Endodermal cell (in vitro differentiated cells): ENCODE measurements at places on chromosomes 6 and 20.

DNA sequence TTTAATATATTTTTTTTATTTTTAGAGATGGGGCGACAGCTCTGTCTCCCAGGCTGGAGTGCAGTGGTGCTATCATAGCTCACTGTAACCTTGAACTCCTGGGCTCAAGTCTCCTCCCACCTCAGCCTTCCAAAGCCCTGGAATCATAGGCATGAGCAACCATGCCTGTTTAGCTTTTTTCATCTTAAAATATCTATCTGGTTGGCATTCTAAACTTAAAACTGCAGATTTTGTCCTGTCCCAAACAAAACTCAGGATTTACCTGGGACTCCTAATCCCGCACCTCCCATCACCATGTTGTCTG is 124.7 kb downstream of the SULF2 start:
- DNase-seq: peak; percentile 7

GRCh38 chr6:26126394-26127235 is 39.4 kb downstream of the HFE start:
- peak; percentile 64 for DNase-seq

DNA sequence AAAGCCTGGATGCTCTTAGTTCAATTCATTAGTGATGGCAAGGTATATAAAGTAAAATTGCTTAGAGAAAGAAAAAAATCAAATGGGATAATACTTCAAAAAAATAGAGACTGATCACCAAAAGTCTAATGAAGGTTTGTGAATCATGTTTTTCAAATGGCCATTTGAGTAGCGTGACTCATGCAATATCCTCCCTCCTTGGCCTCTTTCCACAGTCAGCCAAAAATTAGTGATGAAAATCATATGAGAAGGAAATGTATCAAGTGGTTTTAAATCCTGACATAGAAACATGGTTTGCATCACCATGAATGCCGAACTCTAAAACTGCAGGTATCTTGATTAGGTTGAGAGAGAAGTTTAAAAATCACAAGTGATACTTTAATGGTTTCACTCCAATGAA is 1.2 kb upstream of the COL19A1 start:
- no peak for DNase-seq

- DNase-seq: peak; percentile 83
Measured at GRCh38 chr6:108966855-108967755, 118.9 kb downstream of the ARMC2 start.

- DNase-seq: no peak
Measured at GRCh38 chr6:32298632-32299336, 72.9 kb downstream of the TSBP1 start.

GRCh38 chr6:148747145-148747470 is 278 bp downstream of the UST start:
- no peak for DNase-seq

- no peak for DNase-seq
Measured at GRCh38 chr6:82904860-82905259, 160.8 kb downstream of the UBE3D start.

- no peak for DNase-seq
Measured at GRCh38 chr6:40505191-40505810, 81.9 kb downstream of the LRFN2 start.

- DNase-seq: no peak
Measured at GRCh38 chr6:298233-299103, 6.2 kb downstream of the DUSP22 start.

DNA sequence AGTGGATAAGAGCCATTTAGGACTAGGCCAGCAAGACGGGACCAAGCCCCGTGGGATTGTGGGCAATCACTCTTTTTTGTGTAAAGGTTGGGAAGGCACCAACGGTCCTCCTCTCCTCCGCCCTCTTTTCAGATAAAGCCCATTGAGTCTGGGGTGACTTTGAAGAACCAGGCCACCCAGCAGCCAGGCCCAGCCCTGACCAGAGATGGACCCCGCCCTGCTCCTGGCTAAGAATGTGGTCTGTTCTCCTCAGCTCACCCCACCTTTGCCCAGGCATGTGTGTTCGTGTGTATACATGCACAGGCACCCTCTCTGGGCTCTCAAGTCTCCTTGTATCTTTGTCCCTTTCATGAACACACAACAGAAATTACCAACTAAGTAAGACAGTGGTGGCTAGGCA is 9.1 kb downstream of the SDC4 start:
- no peak for DNase-seq

DNA sequence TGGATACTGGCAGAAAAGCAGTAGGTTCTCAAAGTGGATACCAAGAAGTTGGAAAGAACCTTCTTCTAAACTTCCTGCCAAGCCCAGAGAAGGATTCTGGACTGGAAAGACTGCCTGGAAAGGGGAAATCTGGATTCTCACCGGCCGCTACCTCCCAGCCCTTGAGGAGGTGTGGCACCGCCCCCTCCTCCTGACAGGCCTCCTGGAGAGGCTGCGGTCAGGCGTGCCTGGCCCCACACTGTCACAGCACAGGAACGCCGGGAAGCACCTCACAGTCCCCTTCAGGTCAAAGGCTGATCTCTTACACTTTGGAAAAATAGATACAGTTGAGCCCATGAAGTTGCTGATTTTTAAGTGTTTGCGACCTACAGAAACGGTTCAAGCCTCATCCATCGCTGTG is 16.3 kb upstream of the PDE10A start:
- peak; percentile 77 for DNase-seq

DNA sequence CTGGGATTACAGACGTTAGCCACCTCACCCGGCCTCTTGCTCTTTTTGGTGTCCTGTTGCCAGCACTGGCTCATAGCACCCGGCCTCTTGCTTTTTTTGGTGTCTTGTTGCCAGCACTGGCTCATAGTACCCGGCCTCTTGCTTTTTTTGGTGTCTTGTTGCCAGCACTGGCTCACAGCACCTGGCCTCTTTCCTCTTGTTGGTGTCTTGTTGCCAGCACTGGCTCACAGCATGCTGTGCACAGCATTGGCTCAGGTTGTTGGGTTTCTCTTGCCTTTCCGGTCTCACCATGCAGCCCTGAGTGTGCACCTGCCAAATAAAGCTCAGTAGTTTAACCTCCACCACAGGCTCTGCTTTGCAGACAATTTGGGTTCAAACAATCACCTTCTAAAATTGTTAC is 208.2 kb downstream of the THBS2 start:
- DNase-seq: no peak

DNA sequence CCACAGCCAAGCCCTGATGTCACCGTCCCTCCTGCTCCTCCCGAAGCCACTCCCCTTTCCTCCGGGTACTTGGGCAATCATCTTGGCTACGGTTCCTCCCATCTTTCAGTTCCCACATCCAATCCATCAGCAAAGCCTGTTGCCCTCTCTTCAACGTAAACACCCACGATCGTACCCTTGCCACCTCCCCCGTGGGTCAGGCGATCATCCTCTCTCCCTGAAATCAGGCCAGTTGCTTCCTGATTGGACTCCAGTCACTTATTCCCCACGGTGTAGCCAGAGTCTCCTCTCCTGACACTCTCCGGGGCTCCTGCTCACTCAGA is 44.5 kb downstream of the SULF2 start:
- no peak for DNase-seq

GRCh38 chr6:156597095-156597494 is 180.1 kb upstream of the ARID1B start:
- DNase-seq: no peak

DNA sequence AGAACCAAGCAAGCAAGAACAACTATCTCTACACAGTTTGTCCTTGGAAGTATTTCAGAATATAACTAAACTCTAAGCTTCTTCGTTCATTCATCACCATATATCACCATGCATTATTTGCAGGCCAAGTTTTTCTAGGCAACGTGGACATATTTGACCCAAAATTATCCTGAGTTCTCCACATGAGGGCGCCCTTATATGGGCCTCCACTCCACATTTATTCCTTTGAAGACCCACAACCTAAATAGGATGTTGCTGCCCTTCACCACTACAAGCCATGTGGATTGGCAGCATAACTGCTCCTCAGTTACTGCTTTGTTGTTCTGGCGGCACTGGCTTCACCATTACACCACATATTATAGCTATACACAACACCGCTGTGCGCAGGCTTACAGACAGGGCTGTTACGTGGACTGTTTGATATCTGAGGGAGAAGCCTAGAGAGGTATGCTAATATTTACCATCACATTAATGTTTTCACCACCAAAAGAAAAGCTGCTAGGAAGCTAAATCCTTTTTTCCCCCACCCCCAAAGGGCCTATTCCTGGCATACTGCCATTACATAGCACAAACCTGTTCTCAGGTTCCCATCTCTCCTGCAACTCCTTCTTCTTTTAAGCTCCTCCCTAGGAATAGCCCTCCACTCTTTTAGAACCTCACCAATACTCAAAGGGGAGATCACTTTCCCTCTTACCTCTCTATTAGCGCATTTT is 411.7 kb downstream of the C6orf118 start:
- peak; percentile 59 for DNase-seq

- no peak for DNase-seq
Measured at GRCh38 chr20:8368670-8369069, 236.6 kb downstream of the PLCB1 start.

- DNase-seq: peak; percentile 88
Measured at GRCh38 chr20:62320581-62321354, 18.0 kb downstream of the ADRM1 start.

DNA sequence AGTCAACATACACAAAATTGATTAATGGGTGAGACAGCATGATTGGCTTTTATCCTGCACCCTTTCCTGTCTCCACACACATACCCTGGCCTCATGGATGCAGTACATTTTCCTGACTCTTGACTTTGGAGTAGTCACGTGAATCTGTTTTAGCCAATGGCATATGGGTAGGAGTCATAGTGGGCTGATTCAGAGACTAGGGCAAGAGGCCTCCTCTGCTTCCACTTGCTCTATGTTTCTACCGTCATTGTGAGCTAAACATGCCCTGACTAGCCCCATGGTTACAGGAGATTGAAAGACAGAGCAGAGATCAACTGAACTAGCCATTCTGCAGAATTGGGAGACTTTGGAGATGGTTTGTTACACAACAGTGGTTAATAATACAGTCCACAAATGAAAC is 850.0 kb downstream of the DHX35 start:
- DNase-seq: no peak

DNA sequence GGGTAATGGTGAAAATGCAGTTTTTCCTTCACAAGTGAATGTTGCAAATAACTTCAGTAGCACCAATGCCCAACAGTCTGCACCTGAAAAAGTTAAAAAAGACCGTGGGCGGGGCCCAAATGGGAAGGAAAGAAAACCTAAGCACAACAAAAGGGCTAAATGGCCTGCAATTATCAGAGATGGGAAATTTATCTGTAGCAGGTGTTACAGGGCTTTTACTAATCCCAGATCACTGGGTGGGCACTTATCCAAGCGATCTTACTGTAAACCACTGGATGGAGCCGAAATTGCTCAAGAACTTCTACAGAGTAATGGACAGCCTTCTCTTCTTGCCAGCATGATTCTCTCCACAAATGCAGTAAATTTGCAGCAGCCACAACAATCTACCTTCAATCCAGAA is 64.8 kb upstream of the SMIM8 start:
- DNase-seq: no peak

- DNase-seq: no peak
Measured at GRCh38 chr6:7471171-7471570, 70.3 kb upstream of the DSP start.

DNA sequence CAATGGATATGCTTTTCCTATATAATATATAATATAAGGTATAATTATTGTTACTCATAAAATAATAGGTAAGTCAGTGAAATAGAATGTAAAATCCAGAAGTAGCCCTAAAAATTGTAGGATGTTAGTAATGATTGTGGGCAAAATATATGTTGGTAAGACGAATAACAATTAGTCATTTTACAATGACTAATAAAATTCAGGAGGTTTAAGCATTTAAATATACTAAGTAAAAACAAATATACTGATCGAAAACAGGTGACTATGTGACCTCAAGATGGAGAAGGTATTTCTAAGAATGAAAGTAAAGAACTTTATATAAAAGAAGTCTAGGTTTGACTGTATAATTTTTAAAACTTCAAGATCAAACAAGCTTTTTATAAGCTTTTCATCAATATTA is 28.9 kb downstream of the FUCA2 start:
- no peak for DNase-seq

GRCh38 chr6:114939630-114940029 is 596.8 kb upstream of the HS3ST5 start:
- no peak for DNase-seq

DNA sequence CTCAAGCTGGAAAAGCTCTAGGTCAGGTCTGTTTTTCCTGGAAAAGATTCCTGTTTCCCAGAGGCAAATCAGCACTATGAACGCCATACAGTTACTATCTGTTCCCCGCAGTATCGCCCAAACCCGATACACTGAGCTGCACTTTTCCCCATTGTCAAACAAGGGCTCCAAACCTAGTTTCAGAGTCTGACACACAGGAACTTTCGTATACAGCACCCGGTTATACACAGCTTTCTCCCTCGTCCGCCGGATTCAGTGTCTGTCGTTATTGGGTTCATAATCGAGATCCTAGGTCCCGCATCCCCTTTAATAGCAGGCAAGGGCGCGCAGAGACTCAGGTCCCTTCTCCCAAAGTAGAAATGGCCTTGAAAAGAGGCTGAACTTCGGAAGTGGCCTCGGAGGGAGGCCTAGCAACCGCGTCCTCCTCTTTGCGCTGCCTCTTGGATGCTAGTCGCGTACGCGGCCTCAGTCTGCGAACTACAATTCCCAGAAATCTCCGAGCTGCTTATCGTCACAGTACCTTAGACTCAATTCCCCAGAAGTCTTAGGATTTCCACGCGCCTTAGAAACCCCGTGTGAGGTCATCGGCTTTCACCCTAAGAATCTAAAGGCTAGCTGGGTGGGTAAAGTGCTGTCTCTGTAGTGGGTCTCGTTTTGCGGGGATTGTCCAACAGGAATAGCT is 34.2 kb downstream of the ZNF391 start:
- no peak for DNase-seq

GRCh38 chr6:144497650-144498049 is 212.5 kb downstream of the UTRN start:
- DNase-seq: no peak

DNA sequence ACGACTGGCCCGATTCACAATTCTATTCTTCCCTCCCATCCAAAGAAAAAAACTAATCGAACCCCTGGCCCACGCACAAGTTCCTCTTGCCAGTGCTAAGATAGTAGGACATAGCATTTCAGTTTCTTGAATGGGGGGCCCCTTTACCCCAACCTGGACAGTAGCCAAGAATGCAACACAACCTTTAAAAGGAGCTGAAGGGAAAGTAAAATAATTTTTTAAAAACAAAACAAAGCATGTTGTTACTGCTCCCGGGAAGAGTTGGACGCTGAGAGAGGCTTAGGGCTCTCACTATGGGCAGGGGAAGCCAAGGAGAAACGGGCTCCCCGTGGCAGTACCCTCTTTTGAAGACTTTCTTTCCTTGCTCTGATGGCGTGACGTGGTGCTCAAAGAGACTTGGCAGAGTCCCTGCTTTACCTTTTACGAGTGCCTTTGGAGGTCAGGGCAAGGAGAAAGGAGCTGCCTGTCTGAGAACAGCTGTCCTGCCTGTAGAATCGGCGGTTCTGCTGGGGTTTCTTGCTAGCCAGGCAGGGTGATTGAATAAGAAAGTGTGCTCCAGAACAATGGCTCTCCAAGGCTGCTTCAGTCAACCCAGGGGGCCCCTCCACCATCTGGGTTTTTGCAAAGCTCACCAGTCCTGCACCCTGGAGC is 5.8 kb downstream of the TFAP2C start:
- no peak for DNase-seq

GRCh38 chr6:54291146-54291545 is 17.1 kb upstream of the TINAG start:
- DNase-seq: no peak
